ENCODE measurements at places on chromosomes 1 and 21. TPM values are rescaled to one million over a fixed set of nuclear protein-coding genes. Genes with fewer than 3 reads are reported as not detected.

The LENEP gene
- not detected for total RNA-seq

The CSMD2 gene
- total RNA-seq, result 5.0 TPM

The CAMK2N1 gene
- total RNA-seq, result 36.7 TPM

The TCHH gene
- total RNA-seq, result not detected

The SPOCD1 gene
- total RNA-seq, result 76.4 TPM

The ZFYVE9 gene
- total RNA-seq, result 36.9 TPM

The SRSF4 gene
- 37.4 TPM for total RNA-seq

The SPRR2D gene
- total RNA-seq, result not detected

The CD1C gene
- total RNA-seq, result not detected

The KIF21B gene
- total RNA-seq, result under 0.01 TPM

The SLAMF6 gene
- not detected for total RNA-seq

The CRNN gene
- total RNA-seq, result not detected

The GPA33 gene
- total RNA-seq, result not detected

The OR2L2 gene
- total RNA-seq, result under 0.01 TPM

The COL9A2 gene
- total RNA-seq, result 7.1 TPM

The CD1D gene
- total RNA-seq, result not detected

The OR2AK2 gene
- not detected for total RNA-seq

The LMNA gene
- 2,796 TPM for total RNA-seq

The MANEAL gene
- 1.8 TPM for total RNA-seq

The FCER1G gene
- total RNA-seq, result not detected

The LORICRIN gene
- not detected for total RNA-seq

The FMO1 gene
- total RNA-seq, result 0.66 TPM

Data from smooth muscle cell of trachea (primary cell).